ENCODE measurements at places on chromosomes 2 and 18.

DNA sequence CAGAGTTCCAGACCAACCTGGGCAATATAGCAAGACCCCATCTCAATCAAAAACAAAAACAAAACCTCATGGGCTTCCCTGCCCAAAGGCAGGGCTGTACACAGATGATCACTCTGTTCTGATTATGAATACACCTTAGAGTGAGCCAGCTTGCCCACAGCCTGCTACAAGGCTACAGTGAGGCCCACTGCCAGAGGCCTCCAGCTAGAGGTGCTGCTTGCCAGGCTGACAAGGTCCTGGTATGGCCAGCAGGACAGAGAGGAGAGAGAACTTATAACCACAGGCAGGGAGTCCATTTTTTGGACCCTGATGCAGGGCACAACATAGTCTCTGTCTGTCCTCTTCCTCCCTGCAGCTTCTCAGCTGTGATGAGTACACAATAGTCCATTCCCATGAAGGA is 41.5 kb downstream of the KANSL3 start:
- DNase-seq = no peak

- peak; percentile 86 for DNase-seq
These were observed 14.0 kb downstream of the SMARCAL1 start for GRCh38 chr2:216426166-216426777.

GRCh38 chr2:161166538-161167409 is 6.5 kb downstream of the TANK start:
- peak; percentile 7 for DNase-seq

GRCh38 chr2:123928358-123928757 is 96.7 kb upstream of the CNTNAP5 start:
- no peak for DNase-seq

DNA sequence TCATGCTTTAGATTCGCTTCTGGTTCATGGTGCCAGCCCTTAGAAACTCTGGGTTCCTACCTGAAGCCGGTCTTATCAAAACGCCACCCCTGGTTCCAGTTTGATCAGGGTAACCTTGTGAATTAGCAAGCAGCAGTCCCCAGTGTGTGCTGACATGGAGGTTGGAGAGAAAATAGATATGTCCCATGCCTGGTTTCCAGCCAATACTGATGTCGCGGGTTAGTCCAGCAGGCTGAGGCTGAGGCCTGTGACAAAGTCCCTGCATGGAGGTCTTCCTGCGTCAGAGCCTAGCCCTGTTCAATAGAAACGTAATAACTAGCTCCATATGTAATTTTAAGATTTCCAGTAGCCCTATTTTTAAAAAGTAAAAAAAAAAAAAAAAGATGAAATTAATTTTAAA is 28.2 kb downstream of the LPIN1 start:
- DNase-seq = no peak

GRCh38 chr2:221571025-221571550 is 1.0 kb downstream of the EPHA4 start:
- DNase-seq = peak; percentile 9
